NCI-H460 (cell line): ENCODE measurements at places on chromosomes 2 and 18. TPM values are rescaled to one million over a fixed set of nuclear protein-coding genes. Genes with fewer than 3 reads are reported as not detected.
A peak's percentile ranks its signal among the peaks of the same experiment; 100 is the strongest.

- no peak for DNase-seq
These were observed 5.2 kb downstream of the TTC39C start for GRCh38 chr18:24019641-24020331.

DNA sequence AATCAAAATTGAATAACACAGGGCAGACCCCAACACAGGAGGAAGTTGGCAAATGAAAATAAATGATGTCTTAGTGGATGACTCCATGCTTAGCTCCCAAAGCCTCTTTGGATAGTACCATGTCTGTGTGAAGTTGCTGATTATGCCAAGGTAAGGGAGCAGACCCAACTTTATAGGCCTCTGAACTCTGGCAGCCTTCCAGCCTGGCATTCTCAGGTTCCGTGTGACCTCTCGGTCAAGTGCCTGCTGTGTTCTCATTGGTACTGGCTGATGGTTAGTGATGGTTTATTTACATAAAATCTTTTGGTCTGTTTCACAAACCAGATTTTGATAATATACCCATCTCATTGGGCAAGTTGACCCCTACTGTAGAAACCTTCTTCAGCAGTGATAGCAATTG, 112.2 kb upstream of the TTC39C start:
- no peak for DNase-seq

DNA sequence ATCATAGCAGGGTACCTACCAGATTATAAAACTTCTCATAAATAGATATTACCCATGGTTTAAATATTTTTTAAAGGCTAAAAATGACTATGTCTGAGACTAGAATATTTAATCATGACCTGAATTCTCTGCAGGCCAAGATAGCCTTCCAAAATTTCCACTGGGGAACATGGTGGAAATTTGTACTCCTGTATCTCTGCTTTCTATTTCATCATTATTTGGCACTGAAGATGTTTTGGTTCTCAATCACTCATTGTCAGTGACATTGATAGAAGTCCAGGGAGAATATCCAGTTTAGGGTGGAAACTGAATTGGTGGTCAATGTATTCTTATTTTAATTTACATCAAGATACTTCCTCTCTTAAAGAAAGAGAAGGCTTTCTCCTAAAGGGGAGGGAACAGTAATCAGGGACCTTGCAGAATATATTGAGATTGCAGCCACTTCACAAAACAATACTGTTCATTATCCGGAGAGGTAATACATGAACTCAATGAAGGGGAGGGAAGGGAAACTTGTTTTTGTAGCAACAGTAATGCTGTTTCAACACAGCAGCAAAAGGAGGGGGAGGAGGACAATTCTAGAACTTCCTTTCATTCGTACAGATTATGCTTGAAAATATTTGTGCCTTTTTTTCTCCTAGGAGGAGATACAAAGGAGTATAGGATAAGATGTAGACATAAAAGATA, 34.1 kb downstream of the EEF1B2 start:
- no peak for DNase-seq

- no peak for DNase-seq
These were observed 116.9 kb downstream of the PHLPP1 start for GRCh38 chr18:62832282-62832681.

GRCh38 chr18:48022531-48023329, 92.3 kb upstream of the SMAD2 start:
- DNase-seq, result peak; percentile 81

DNA sequence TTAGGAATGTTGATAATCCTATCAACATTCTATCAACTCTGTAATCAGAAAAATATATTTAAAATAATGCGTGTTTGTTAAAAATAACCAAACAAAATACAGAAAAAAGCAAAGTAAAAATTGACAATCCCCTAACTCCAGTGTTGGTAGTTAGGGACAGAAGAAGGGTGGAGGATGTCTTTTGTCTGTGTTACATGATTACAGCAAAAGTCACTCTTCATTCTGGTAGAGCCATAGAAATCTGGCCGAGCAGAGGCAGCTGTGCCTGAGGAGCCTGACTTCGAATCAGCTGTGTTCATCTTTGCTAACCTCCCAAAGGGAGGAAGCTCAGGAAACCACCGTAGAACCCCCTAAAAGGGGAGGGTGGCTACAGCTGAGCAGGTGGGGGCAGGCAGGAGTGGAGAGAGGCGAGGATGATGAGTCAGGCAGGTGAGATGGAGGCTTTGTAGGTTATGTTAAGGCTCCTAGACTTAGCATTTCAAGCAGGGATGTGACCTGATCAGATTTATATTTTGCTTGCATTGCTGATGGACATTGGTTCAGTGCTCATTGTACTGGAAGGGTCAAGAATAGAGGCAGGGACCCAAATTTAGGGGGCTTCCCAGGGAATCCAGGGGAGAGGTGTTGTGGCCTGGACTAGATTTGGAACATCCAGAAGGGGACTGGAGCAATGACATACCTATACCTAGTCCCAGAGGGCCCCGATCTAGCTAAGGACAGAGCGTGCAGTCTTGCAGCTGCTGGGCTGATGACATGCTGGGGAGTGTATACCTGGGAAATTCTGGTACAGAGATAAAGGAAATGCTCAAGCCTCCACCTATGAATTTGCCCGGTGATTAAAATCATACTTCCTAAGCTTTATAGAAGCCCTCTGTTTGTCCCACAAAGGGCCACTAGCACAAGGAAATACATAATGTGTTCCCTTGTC, 95.7 kb downstream of the NEDD4L start:
- DNase-seq, result no peak

GRCh38 chr2:170236680-170237047, 58.7 kb downstream of the MYO3B start:
- no peak for DNase-seq

- no peak for DNase-seq
These were observed 115.9 kb upstream of the SYT4 start for GRCh38 chr18:43393174-43393573.

GRCh38 chr18:8337211-8337610, 272.0 kb upstream of the RAB12 start:
- DNase-seq, result no peak

DNA sequence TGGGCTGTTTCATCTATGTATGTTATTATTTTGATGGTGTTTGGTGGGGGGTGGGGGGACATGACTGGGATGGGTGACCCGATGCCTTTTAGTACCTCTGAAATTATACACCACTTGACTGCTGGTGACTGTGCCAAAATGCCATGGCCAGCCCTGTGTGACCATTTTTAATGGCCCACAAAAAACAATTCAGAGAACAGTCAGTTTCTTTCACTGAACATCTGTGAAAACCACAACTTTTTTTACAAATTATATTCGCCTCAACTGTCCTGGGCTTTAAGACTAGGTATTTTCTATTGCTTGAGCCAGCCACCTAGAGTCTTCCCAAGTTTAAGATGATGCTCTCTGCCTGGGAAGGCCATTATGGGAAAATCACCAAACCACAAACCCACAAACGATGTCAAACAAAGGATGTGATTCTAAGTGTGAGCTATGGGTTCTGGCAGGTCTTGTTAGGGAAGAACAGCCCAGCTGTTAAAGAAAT, 33.9 kb downstream of the FN1 start:
- no peak for DNase-seq

GRCh38 chr2:202378001-202378400, 1.9 kb downstream of the BMPR2 start:
- no peak for DNase-seq

DNA sequence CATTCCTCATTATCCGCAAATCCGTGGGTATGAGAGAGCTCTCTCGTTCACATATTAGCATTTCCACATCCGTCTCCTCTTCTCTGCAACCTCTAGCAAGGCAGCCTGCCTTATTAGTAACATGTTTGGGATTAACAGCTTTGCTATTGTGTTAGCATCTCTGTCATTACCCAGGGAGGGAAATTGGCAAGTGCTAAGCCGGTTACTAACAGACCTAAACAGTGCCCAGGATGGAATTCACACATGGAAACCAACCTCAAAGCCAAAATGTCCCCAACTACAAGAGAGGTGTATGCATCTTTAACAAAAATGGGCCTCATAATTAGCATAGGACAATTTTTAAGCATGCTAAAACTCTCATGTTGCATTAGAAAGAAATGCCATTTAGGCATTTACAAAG, 309.0 kb upstream of the MEIS1 start:
- no peak for DNase-seq

GRCh38 chr2:159875083-159875482, 77.1 kb upstream of the CD302 start:
- no peak for DNase-seq

The TTN gene
- 2.0 and 2.6 TPM in 2 replicates for total RNA-seq
